ENCODE measurements at places on chromosomes 2 and 18. TPM values are rescaled to one million over a fixed set of nuclear protein-coding genes. Genes with fewer than 3 reads are reported as not detected.

DNA sequence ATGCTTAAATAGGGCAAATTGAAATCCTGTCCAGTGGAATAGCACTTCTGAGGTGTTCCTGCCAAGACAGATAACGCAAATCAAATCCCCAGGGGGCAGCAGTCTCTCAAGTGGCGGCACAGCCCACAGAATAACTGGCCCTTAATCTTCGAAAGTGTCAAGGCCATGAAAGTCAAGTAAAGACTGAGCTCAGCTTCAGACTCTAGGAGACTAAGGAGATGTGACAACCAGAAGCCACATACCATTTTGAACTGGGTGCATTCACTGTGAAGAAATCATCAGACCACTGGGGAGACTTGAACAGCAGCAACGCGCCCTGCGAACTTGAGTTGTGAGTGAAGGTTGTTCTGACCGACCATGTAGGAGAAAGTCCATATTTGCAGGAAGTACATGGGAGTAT is 66.0 kb upstream of the ASAP2 start:
- no peak for DNase-seq

- no peak for DNase-seq
Measured at GRCh38 chr2:16763493-16763899, 97.9 kb upstream of the CYRIA start.

DNA sequence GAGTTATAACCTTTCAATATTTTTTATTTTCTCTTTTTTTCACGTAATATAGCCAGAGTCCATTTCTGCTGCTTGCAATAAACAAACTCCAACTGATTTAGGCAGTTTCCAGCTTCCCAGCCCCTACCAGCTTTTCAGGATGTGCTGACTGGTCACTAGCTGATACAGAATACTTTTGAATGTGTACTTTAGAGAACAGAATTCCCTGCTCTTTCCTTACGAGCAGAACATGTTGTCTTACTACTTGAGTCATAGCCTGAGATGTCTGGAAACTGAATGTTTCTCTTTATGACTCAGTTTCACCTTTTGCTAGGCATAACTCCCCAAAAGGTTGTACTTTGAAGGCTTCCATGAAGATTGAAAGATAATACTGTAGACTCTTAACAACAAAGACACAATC is 44.5 kb upstream of the KCNE4 start:
- DNase-seq: no peak

NETO1 gene
- polyA plus RNA-seq: 0.12 TPM

SLC30A3 gene
- 2.2 TPM for polyA plus RNA-seq

- DNase-seq: no peak
Measured at GRCh38 chr2:130767408-130767775, 12.1 kb downstream of the AMER3 start.

CDH7 gene
- polyA plus RNA-seq: 0.94 TPM

GPR45 gene
- not detected for polyA plus RNA-seq

- no peak for DNase-seq
Measured at GRCh38 chr18:57801761-57802212, 1.3 kb downstream of the ATP8B1 start.

CNDP1 gene
- polyA plus RNA-seq: 0.08 TPM

ASTL gene
- polyA plus RNA-seq: not detected

DNA sequence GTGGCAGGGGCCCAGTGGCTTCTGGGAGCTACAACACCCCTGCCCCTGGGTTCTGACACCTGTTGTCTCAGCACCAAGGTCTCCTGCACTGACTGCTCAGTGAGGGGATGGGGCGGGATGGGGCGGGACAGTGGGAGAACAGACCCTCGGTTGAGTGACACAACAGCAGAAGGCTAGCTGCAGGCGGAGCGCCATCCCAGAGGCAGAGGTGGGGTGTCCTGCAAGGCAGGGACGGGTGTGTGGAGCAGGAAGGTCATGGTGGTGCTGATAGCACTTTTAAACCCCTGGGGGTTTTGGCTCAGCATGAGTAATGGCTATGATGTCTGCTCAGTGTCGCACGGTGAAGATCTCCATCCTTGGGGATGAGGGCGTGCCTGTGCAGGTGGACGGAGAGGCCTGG is 105.1 kb downstream of the DGKD start:
- DNase-seq: no peak

DNA sequence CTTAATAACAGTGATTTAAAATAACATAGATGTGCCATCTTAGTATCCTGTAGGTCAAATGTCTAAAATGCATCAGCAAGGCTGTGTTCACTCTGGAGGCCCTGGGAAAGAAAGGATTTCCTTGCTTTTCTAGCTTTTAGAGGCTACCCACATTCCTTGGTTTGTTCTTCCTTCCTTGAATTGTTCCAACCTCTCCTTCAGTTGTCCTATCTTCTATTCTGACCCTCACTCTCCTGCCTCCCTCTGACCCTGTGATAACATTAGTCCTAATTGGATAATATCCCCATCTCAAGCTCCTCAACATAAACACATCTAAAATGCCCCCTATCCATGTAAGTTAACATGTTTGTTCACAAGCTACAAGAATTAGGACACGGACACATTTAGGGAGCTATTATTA is 733.5 kb downstream of the SOCS6 start:
- no peak for DNase-seq

DNA sequence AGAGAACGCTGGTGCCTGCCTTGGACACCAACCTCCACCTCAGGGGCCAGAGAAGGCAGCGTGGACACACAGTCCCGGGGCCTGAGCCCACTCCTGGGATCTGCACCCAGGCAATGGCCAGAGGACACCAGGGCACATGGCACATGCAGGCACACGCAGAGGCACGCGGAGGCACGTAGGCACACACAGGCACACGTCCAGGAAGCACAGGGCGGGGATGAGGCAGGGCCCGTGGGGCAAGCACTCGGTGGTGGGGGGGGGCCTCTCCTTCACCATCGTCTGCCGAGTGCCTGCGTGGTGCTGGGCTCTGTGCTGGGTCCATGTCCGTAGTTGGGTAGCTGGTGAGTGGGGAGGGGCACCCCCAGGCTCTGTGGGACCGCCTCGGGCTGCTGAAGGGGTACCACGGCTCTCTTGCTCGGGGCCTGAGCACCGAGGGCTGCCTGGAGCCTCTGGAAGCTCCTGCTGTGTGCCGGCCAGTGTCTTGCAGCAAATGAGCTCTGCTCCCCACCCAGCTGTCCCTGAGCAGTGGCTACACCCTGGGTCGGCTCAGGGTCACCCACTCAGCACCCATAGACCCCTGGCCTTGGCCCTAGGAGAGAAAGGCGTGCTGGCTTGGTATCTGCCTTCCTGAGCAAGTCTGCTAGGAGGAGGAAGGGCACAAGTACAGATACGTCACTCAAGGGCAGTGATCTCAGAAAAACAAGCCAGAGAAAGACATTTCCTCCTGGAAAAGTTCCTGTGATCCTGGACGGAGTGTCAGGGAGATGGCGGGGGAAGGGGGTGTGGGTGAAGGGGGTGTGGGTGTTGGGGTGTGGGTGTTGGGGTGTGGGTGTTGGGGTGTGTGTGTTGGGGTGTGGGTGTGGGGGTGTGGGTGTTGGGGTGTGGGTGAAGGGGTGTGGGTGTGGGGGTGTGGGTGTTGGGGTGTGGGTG is 26.4 kb downstream of the RTP5 start:
- peak; percentile 52 for DNase-seq

- peak; percentile 31 for DNase-seq
Measured at GRCh38 chr18:26089293-26090129, 902 bp downstream of the SS18 start.

SLC4A5 gene
- polyA plus RNA-seq: 3.7 TPM

DNA sequence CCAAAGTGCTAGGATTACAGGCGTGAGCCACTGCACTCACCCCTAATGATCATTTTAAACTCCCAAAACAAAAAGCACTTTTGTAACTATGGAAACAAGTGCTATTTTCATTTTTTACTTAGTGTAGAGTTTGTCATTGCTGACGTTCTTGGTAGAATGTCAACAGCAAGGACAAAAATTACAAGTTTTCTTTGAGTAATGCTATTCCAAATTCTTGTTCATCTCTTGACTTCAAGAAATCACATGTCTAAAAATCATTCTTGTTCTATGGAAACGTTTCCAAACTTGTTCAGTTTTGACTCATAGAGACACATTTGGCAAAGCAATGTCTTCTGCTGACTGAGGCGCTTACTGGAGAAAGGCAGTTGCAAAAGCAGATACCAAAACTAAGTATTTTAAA is 82.6 kb downstream of the MBP start:
- DNase-seq: no peak

SERPINB11 gene
- not detected for polyA plus RNA-seq

- peak; percentile 55 for DNase-seq
Measured at GRCh38 chr2:33583194-33583938, 15.7 kb downstream of the FAM98A start.

DNA sequence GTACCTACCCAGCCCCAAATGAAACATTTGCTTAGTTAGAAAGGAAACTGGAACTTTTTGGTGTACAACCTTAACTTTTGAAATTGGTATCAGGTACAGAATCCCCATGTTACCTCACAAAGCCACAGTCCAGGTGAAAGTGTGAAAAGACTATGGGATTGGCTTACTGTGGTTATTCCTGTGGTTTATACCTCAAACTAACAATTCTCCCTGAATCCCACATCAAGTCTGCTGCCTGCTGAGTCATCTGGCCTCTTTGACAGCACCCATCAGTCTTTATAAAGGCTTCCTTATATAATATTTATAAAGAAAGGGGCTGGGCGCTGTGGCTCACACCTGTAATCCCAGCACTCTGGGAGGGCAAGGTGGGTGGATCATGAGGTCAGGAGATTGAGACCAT is 164.6 kb downstream of the TMEM247 start:
- DNase-seq: no peak

DNA sequence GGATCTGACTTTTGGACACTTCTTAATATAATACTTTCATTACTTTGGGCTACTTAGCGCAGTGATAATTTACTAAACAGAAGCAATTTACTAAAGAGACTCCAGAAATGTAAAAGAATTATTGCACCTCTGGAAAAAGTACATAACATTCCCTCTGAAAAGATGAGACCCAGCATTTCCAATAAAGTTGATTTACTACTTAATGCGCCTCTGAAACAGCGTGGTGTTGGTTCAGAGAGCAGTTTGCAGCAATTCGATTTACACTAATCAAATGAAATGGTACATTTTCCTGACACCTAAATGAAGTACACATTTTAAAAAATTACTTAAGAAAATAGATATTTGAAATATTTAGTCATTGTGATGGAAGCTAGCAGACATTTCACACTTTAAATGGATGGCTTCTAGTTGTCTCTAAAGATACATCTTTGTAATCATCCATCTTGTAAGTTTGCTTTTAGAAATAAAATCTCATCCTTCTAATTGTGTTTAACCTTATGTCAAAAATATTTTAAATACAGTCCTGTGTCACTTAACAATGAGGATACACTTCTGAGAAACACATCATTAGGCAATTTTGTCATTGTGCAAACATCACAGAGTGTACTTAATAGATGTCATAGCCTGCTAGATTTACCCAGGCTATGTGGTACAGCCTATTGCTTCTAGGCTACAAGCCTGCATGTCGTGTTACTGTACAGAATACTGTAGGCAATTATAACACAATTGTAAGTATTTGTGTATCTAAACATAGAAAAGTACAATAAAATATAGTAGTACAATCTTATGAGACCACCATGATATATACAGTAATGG is 284.6 kb upstream of the UBE2E3 start:
- DNase-seq: no peak

FECH gene
- polyA plus RNA-seq: 15.7 TPM

SERPINB10 gene
- not detected for polyA plus RNA-seq

DNA sequence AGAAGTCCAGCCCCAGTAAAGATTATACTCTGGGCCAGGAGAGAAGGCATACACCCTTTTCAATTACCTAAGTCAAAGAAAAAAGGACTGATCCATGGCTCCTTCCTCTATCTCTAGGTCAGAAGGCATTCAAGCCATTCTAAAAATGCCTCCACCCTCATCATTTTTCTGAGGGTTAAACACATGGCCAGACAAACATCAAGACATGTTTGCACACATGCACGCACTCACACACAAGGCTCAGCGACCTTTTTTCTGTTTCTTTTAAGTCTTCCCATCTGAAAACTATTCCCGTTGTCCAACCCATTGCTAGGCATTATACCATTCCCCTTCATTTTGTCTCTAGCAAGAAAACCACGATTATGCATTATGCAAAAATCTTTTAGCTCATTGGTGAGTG is 126.6 kb downstream of the EN1 start:
- no peak for DNase-seq

DNA sequence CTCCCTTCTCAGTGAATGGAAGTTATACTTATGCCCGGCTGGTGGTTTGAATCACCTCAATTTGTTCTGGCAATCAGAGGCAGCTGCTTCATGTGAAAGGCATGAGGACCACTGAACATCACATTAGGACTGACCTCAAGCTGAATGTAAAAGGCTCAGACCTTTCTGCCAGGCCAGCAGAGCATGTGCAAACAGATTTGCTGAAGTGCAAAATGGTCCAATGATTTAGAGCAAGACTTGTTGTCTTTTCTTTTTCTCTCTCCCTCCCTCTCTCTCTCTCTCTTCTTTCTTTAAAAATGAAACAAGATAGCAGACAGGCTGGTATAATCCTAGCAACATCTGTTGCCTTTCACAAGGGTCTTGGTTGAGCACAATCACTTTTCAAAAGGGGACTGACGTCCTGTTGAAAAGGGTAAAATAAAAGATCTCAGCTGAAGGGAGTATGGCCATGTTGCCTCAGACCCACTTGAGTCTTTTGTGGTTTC is 13.3 kb upstream of the CDH7 start:
- no peak for DNase-seq

GRCh38 chr2:67733517-67733916 is 329.3 kb downstream of the C1D start:
- no peak for DNase-seq

DNA sequence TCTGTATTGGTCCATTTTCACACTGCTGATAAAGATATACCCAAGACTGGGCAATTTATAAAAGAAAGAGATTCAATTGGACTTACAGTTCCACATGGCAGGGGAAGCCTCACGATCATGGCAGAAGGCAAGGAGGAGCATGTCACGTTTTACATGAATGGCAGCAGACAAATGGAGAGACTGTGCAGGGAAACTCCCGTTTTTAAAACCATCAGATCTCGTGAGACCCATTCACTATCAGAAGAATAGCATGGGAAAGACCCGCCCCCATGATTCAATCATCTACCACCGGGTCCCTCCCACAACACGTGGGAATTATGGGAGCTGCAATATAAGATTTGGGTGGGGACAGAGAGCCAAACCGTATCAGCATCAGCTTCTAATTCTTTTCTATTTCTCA is 217.0 kb downstream of the ANAPC1 start:
- DNase-seq: no peak

All from muscle of arm (tissue), 14 donors.